Activated naive CD8-positive, alpha-beta T cell treated with anti-CD3 and anti-CD28 coated beads for 36 hours (primary cell): ENCODE measurements at places on chromosomes 16 and 17. TPM values are rescaled to one million over a fixed set of nuclear protein-coding genes. Genes with fewer than 3 reads are reported as not detected.
A peak's percentile ranks its signal among the peaks of the same experiment; 100 is the strongest.

DNA sequence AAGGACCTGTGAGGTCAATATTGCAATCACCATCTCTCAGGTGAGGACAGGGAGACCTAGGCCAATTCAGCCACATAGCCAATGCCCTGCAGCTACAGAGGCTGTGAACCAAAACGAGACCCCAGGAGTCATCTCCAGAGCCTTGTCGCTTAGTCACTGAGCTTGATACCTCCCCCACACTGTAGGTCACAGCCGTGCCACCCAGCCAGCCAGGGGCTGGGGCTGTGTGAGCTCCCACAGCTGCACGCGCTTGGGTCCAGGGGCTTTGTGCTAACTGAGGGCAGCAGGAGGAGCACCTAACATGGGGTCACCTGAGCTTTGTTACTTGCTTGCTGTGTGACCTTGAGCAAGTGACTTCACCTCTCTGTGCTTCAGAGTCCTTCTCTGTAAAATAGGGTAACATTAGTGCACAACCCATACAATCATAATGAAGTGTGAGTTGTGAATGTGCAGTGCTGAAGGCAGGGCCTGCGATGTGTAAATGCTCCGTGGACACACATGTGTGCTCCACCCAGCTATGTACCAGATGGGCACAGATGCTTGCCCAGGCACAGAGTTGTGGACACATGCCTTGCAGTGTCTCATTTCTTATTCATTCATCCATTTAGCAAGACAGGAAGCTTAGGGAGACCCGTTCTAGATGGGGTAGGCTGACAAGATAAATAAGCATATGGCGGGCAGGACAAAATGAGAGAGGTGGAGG is 25.9 kb downstream of the SBK1 start:
- no peak for DNase-seq

DNA sequence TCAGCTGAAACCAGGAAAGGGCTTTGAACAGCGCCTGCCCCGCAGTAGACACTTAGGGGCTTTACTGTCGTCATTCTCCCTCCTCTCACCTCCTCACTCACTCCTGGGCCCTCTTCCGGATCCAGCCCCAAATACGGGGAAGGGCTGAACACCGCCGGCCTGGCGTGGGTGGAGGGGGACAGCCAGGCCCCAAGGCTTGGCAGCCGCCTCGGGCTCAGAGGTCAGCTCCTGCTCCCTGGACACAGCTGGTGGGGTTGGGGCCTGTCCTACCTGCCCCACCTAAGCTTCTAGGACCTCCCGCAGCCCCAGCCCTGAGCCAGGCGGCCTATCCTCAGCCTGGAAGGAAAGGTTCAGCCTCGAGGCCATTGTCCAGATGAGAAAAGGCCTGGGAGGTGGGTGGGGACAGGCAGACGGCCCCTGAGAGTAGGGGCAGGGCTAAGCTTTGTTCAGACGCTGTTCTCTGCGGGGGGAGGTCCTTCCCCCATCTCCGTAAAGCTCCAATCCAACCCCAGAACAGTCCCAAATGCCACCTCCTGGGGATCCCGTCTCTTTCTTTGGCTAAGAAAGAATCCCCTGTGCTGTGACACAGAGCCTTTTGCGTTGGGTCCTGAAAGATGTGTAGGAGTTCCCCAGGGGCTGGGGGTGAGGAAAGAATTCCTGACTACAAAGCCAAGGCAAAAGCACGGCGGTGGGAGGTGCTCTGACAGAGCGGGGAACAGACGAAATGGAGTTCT is 881 bp upstream of the LLGL1 start:
- DNase-seq, result no peak

DNA sequence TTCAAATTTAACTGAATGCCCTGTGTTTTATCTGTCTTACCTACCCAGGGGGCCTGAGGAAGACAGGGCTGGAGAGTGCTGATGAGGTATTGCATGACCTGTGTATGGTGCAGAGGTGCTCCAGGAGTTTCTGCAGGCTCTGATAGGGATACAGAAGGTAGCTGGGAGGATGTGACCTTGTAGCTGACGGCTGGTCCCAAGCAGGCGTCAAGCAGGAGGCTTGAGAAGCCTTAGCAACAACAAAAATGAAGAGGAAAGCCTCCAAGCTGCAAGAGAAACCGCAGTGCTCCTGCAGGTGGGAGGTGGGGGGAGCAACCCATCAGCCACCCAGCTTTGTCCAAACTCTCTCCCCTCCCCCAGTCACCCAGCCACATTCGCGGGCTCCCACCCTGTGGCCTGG is 40.4 kb downstream of the LAT start:
- DNase-seq, result peak; percentile 25

The IL17C gene
- not detected for total RNA-seq

DNA sequence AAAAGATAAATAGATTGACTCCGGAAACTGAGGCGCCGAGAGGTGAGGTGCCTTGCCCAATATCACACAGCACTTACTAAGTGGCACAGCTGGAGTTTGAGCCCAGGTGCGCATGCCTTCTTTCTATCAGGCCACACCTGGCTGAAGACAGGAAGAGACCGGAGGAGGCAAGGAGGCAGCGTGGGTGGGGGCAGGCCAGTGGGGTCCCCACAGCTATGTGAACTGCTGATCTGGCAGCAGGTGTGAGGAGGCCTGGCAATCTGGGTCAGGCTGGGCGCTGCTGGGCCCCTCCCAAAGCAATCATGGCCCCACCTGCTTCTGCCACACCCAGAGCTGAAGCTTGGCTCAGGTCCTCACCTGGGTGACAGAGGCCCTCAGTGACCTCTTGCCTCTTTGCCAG is 1.9 kb upstream of the GDPD3 start:
- no peak for DNase-seq
